ENCODE measurements at places on chromosomes 6 and 20.

DNA sequence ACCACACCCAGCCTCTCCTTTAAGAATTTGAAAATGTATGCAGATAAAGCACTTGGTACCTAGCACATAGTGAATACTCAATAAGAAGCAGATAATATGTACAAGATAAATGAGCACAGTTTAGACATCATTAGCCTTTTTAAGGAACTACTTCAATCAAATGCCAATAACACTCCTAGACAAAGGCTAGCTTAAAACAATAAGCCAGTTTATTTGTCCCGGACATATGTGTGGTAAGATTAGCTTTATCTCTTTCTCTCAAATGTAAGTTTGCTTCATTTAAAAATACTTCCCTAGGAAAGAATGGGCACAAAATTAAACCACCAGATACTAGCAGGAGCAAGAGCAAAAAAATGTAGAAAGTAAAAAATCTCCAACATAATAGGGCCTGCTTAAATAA is 73.8 kb downstream of the MAP3K5 start:
- DNase-seq = no peak

DNA sequence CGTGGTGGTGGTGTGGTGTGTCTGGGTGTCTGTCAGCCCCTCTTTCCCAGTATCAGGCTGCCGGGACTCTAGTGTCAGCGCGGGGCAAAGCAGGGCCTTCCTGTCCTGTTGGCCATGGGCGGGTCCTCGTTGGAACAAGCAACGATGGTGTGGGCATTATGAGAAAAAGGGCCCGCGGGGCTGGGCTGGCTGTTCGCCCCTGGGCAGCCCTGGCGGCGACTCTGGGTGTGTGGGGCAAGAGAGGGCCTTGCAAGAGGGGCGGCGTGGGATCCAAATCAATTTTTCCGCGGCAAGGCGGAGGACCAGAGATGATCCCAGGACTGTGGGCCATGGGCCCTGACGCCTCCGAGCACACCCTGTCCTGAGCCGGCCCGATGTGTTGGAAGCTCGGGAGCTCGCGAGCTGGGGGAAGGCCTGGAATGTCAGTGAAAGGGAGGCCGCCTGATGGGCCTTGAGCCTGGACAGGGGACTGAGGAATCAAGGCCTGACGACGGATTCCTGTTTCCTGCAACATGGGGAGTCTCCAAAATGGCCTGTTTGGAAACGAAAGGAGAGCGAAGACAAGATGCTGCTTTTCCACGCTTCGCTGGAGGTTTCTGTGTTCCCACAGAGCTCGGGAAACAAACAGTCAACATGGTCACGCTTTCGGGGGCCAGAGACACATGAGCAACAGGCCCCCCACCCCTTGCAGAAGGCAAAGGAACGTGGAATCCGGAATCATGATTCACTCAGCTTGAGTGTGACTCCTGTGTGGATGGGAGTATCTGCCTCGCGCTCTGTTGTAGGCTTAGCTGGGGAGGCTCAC is 364.7 kb upstream of the DEFB115 start:
- DNase-seq = no peak

DNA sequence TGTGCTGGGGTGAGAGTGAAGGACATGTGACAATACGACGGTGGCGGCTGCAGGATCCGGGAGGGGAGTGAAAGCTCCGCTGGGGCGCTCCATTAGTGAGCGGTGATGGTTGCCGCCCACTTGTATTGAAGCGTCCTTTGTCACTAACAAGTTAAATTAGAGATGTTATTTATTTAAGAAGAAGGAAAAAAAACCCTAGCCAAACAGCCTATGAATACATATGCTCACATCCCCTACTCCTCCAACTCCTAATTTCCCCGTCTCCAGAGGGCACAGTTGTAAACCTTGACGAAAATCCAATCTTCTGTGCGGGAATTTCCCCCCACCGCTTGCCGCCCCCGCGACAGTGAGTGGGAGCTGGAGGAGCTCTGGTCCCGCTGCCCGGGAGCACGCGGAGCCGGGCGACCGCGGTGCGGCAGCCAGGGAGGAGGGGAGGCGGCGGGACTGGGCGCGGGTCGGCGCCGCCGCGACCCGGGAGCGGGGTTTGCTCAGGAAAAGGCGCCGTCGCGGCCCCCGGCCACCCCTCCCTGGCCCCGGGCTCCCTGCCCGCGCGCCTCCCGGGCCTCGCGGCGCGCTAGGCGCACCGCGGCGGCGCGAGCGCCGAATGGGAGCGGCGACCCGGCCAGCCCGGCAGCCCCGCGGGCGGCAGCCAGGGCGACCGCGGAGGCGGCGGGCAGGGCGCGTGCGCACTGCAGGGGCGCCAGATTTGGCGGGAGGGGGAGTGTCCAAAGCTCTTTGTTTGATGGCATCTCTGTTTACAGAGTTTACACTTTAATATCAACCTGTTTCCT is at the start of gene MYB:
MYB (plus strand) TSS at position 767 of the 791 bp plus-strand sequence. CDS start 206 bp downstream, outside the sequence.
- peak; percentile 85 for DNase-seq

- DNase-seq = no peak
Observed at GRCh38 chr6:38279963-38280588, 359.7 kb downstream of the BTBD9 start.

GRCh38 chr20:63119963-63120807 is 95.7 kb downstream of the YTHDF1 start:
- no peak for DNase-seq

- no peak for DNase-seq
Observed at GRCh38 chr20:14744723-14745122, 407.3 kb upstream of the FLRT3 start.

- no peak for DNase-seq
Observed at GRCh38 chr20:43243672-43244269, 54.1 kb upstream of the PTPRT start.

- DNase-seq = peak; percentile 76
Observed at GRCh38 chr20:62952373-62952967, at the start of gene SLC17A9. Gene SLC17A9, plus strand, starts transcription at chr20:62952709. Its CDS starts 122 bp downstream, at chr20:62952831.

- DNase-seq = no peak
Observed at GRCh38 chr20:22924046-22924737, 110.9 kb upstream of the SSTR4 start.

DNA sequence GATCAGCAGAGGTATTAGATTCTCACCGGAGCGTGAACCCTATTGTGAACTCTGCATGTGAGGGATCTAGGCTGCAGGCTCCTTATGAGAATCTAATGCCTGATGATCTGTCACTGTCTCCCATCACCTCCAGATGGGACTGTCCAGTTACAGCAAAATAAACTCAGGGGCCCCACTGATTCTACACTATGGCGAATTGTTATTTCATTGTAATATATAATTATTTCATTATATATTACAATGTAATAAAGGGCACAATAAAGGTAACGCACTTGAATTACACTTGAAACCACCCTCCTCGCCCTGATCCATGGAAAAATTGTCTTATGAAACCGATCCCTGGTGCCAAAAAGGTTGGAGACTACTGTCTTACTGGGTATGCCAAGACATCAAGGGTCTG is 18.6 kb downstream of the PRKN start:
- no peak for DNase-seq

GRCh38 chr6:12336121-12336971 is 46.2 kb downstream of the EDN1 start:
- no peak for DNase-seq

- DNase-seq = no peak
Observed at GRCh38 chr20:2693286-2694007, 867 bp downstream of the EBF4 start.

DNA sequence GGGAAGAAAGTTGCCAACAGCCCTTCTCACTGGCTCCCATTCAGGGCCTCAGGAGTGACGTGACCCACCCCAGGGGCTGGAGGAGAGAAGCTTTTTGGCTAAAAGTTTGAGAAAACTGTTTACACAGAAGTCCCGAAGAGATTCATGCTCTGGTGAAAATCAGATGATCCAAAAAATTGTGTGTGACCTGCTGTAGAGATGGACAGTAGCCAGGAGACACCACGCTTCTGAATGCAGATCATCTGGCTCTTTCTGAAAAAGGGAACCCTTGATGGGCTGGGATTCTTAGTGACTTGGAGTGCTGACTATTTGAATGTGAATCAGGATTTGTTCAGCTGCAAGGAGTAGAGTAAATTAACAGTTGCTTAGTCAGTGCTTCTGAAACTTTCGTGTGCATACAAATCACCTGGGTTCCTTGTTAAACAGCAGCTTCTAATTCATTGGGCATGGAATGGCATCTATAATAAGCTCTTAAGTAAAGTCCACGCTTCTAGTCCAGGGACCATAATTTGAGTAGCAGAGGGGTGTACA is 265.1 kb downstream of the PREX1 start:
- no peak for DNase-seq

- no peak for DNase-seq
Observed at GRCh38 chr6:15547400-15547799, 115.4 kb downstream of the DTNBP1 start.

GRCh38 chr20:18981962-18982539 is 168.5 kb downstream of the SCP2D1 start:
- no peak for DNase-seq

GRCh38 chr6:49415358-49415757 is 47.7 kb downstream of the MMUT start:
- DNase-seq = no peak

DNA sequence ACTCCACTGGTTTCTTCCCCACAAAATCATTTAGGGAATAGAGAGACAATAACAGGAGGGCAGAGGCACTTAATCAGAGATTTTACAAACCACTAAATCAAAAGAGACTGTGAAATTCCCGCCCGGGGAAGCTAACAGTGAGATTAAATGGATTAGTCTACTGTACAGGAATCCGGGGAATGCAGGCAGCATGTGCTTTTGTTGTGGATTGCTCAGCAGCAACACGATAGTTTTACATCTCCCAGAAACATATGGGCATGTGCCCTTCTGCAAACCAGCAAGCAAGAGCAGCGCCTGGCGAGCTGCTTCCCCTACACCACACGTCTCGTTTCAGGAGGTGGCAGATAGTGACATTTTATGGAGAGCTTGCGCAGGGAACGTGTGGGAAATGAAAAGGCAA is 382.3 kb downstream of the CD83 start:
- DNase-seq = no peak

DNA sequence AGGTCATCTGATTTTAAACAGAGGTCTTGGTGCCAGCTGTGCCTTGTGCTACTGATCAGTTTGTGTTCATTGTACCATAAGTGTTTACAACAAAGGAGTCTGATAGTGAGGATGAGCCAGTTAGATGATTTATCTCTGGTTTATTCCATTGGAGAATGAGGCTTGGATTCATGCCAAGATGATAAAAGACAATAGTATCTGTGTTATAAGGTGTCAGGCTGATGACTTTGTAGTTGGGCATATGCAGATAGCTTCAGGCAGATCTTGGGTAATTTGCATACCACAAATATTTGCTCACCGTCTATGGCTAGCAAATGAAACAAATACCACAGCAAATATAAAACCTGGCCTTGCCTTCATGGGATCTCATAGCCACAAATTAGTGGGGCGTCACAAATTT is 43.3 kb upstream of the PHACTR2 start:
- DNase-seq = no peak

DNA sequence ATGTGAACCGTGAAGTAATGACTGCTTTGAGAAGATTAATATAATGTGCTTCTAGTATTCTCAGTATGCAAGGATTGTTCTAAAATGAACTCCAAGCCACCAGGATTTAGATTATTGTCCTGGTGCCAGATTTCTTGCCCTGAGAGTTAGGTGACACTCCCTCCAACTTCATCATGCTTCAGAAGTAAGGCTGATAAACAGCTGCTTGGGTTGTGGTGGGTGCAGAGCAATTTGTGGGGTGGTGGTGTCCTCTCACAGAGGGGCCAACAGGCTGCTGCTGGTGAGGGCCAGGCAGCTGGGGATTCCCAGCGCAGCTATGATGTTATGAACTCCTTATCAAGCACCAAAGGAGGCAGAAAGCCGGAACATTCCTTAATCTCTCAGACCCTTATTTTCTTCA is 114.6 kb downstream of the MCHR2 start:
- DNase-seq = no peak

DNA sequence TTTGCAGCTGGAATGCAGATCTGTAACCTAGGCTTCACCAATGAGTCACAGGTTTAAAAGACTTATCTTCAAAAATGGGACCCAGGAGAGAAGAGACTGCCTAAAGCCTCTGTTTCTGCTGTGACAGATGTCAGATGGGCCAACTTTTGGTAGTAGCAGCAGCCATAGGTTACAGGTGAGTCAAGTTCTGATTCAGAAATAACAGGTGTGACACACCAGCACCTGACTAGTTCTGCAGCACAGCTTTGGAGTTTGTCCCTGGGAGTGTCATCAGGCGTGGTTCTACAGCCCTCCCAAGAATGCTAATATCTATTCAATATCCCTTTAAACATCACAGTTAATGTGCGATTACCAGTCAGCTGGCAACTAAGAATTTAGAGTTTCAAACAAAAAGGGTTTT is 121.9 kb upstream of the BTN3A2 start:
- DNase-seq = no peak

DNA sequence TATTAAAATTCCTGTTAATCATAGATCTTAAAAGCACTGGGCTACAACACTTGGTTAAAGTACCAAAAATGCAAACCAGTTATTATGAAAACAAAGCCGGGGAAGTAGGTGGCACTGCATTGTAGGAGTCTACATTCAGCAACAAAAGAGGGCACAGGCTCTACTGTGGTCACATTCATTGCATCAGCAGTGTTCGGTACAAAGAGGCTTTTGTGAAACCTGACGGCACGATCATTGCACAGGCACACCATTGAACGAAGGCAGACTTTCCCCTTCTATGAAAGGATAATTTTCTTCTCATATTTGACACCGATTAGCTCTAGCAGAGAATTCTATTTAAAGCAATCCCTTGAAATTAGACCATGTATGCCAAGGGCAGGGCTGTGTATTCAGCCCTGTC is 44.6 kb upstream of the AGPAT4 start:
- DNase-seq = no peak

- DNase-seq = peak; percentile 61
Observed at GRCh38 chr6:108464418-108465097, 96.2 kb upstream of the FOXO3 start.

- peak; percentile 11 for DNase-seq
Observed at GRCh38 chr6:92559003-92559402, 860.4 kb downstream of the EPHA7 start.

DNA sequence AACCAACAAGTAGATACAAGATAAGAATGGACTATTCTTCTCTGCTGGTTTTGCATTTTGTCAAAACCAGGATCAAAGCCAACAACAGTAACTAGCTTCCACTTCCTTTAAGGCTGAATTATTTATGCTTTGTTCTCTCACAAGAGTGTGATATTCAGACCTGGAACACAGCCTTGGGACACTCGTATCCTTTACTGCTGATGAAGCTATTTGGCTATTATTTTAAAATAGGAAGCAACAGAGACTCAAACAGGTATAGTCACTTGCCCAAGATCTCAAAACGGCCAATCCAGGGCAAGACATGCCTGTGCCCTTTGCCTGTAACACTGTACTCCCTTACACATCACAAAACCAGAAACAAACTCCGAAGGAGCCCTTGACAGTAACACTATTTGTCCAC is 19.9 kb downstream of the SPTLC3 start:
- no peak for DNase-seq

- DNase-seq = no peak
Observed at GRCh38 chr6:79536585-79536953, 661 bp downstream of the LCA5 start.

DNA sequence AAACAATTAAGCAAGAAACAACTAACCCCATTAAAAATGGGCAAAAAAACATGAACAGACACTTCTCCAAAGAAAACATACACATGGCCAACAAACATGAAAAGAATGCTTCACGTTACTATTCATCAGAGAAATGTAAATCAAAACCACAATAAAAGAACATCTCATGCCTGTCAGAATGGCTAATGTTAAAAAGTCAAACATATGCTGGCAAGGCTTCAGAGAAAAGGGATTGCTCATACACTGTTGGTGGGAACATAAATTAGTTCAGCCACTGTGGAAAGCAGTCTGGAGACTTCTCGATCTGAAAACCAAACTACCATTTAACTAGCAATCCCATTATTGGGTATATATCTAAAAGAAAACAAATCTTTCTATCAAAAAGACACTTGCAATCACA is 217.5 kb downstream of the TINAG start:
- DNase-seq = no peak

Data from MV-4-11 (cell line).